HFFc6 (cell line): ENCODE measurements at places on chromosomes 6 and 20.
A peak's percentile ranks its signal among the peaks of the same experiment; 100 is the strongest.

DNA sequence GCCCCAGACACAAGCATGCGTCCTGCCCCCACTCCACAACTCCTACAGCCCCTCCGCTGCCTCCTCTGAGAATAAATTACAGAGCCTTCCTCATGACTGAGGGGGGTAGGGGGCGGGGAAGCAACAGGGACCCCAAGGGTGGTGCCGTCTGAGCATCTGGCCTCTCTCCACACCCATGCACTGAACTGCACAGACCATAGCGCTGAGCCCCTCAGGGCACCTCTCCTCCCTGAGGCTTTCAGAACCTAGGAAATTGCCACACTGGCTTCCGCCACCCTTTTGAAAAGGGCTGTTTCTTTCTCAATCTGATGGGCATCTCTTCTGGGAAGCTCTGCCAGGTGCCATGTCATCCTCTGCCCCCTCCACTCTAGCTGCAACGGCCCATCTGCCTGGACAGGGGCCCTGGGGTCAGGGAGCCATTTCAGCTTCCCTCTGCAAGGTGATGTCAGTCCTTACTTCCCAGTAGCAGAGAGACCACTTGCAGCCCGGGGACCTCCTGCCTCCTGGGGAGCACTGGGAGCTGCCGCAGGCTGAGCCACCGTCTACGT lies 2.5 kb downstream of the CST7 start:
- no peak for DNase-seq

DNA sequence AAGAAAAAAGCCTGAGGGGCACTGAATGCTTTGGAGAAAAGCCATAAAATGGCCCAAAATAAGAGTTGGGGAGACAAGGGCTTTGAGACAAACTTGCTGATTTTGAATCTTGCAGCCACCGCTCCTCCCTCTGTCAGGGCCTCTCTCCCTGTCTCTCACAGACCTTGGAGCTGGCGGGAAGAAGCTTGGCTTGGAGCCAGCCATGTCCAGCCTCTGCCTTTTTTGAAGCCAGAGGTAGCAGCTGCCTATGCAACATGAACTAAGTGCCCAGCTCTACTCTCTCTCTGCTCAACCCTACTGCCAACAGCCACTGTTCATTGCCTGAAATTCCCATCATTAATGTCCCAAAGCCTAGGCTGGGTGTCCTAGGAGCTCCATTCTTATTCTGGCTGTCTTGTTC lies 63.7 kb upstream of the CTNNBL1 start:
- no peak for DNase-seq

DNA sequence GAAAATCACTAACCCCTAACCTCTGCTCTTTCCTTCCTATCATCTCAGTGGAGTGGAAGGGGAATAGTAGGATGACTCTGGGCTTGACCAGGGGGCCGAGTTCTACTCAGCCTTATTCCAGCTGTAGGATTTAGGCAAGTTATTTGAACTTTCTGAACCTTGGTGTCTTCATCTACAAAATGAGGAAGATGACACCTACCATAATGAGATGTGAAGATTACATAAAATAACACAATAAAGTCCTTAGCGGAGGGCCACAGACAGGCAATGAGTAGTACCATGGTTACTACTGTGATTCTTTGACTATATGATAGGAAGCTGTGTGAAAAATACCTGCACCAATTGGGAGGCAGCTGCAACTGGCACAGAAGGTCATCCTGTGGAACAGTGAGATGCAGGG lies 53.6 kb upstream of the PIM1 start:
- DNase-seq: no peak

DNA sequence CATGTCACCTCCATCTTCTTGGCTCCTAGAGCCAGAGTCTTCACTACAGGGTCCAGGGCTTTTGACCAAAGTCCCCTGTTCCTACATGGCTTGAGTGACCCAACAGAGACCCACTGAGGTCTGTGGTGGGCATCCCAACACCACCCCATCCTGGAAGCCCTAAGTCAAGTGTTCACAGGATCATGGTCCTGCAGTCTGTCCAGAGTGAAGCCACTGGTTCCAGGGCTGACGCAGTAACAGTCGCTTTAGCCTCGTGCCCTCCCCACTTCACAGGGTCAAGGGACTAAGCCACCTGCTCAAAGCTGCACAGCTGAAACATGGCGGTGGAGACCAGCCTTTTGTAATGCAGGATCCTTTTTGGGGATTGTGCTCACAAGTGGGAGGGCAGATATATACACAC lies 133.9 kb downstream of the JPH2 start:
- no peak for DNase-seq

GRCh38 chr20:5781798-5782750 lies 31.9 kb downstream of the SHLD1 start:
- no peak for DNase-seq

- no peak for DNase-seq
Measured at GRCh38 chr6:66538551-66539135, 831.6 kb upstream of the EYS start.

GRCh38 chr6:169983651-169984050 lies 232.2 kb downstream of the ERMARD start:
- DNase-seq: no peak

DNA sequence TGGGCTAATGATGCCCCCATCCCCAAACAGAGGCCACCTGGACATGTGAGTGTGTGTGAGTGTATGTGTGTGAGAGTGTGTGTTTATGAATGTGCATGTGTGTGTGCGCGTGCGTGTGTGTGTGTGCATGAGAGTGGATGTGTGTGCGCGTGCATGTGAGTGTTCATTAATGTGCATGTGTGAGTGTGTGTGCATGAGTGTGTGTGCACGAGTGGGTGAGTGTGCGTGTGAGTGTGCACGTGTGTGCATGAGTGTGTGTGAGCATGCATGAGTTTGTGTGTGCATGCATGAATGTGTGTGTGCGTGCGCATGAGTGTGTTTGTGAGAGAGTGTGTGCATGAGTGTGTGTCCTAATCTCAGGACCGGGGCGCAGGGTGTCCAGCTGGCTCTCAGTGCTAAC lies 1.3 kb downstream of the IYD start:
- DNase-seq: no peak

DNA sequence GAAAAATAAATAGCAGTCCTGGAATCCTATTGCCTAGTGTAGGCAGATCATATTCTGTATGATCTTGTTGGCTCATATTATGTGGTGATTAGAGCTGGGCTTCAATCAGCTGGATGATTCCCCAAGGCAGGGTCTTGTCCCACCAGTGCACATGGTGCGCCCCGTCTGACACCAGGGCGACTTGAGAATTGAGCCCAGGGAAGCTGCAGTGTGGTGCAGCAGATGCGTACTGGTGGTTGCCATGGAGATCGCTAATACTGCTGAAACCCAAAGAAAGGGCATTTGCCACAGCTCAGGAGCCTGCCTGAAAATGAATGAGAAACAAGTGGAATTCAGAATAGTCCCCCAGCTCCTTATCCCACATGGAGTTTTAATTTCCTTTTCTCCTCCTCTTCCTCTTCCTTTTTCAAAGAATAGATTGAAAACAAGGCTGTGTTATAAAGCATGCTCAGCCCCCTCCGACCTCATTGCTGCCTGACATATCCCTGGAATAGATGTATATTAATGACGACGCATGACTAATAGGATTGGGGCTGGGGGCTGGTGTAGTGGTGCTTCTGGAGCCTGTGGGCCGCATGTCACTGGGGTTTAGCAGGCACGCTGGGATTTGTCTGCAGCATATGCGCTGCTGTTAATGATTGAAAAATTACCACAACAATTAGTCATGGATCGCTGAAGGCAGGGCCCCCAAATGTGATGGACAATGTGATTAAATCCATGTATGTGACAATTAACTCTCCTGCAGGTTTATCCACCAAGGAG lies 210.5 kb downstream of the FARS2 start:
- DNase-seq: no peak

DNA sequence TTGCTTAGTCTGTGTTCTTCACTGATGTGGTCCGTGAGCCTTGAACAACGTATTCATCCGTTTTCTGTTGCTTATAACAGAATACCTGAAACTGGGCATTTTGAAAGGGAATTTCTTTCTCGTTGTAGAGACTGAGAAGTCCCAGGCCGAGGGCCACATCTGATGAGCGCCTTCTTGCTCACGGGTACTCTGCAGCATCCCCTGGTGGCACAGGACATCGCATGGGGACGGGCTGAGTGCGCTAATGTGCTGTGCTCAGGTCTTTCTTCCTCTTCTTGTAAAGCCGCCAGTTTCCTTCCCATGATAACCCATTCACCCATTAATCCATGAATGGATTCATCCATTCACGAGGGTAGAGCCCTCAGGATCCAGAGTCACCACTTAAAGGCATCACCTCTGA lies 161.0 kb downstream of the NFATC2 start:
- DNase-seq: no peak

- DNase-seq: no peak
Measured at GRCh38 chr20:14622796-14623195, 285.4 kb upstream of the FLRT3 start.

- no peak for DNase-seq
Measured at GRCh38 chr6:111583986-111584385, 21.7 kb downstream of the TRAF3IP2 start.

- no peak for DNase-seq
Measured at GRCh38 chr6:156885562-156885961, 108.4 kb downstream of the ARID1B start.

GRCh38 chr6:3209114-3210023 lies 18.1 kb downstream of the TUBB2B start:
- peak; percentile 97 for DNase-seq

DNA sequence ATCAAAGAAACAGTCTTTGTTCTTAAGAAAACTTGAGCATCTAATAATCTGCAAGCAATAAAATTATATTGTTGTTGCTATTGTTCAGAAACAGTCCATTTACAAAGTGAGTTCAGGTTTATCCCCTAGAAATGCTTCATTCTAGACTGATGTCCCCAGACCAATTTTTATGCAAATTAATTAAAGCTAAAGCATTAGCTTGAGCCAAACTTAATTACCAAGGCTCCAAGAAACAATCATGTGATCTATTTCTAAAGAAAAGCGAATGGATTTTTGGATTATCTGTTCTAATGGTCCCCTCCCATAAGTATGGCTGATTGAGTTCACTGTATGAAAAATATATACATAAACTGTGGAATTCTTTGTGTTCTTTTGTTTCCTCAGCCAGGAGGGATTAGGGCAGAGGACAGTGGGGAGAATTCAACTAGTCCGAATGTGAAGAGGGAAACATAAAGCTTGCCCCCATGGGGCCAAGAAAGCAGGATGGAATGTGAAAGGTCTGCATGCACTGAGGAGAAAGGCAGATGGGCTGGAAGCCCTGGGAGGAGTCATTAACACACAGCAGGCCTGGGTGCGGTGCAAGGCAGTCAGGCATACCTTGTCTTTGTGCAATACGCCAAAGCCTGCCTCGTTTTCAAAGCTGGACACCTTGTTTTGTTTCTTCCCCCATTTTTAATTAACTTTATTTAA lies 597.1 kb downstream of the KIF16B start:
- no peak for DNase-seq

- DNase-seq: no peak
Measured at GRCh38 chr20:20834008-20834407, 121.6 kb upstream of the RALGAPA2 start.

DNA sequence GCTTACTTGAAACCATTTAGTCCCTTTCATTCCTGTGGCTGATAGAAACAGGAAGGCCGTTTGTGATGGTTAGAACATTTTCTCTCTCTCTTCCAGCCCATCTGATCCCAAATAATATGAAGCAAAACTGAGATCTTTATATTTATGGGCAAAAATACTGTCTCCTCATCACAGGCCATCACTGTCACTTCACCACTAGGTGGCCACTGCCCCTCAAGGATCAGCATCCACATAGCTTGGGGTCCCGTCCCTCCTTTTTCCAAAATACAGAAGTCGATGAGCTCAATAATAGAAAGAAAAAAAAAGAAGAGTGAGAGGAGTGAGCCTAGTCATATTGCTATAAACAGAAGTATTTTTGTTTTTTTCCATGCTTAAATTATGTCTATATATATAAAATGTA lies 46.4 kb upstream of the LAMP5 start:
- no peak for DNase-seq

DNA sequence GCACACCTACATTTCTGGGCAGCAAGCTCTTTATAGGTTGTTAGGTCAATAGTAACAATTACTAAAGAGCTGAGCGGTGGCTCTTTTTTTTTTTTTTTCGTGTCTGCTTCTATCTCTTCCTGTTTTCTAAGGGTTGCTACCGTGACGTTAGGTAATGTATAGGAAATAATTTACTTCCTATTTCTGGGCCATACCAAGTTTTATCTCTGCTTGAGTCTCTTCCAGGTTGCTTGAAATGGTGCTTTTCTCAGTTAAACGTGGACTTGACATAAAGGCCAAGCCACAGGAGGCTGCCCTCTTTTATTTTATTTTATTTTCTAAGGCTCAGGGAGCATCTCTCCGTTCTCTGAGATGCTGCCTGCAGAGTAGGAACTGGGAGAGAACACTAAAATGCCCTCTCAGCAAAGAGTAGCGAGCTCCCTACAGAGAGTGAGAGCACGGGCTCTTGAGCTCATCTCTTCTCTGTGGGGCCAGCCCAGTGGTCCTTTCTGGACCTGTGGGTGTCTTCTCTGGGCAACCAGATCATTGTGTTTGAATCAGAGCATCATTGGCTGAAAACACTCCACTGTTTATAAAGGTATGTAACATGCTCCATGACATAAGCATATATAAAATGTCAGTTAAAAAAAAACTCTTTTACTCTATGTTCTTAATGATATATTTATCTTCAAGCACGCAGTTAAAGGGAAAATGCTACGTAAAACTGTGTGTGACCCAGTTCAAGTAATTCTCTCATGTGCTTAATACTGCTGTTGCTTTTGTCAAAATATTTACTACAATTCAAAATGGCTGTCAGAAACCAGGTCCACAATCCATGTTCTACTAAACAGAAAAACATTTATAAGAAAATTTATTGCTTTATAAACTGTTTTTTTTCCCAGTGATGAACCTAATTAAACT lies at the start of gene ZNF831:
Gene ZNF831 (plus strand): TSS at position 191 of the 900 bp plus-strand sequence. CDS start 27,199 bp downstream, outside the sequence.
- no peak for DNase-seq

- DNase-seq: no peak
Measured at GRCh38 chr6:2623295-2623694, 127.4 kb downstream of the MYLK4 start.

- peak; percentile 93 for DNase-seq
Measured at GRCh38 chr6:52929321-52930164, 20.0 kb upstream of the GSTA3 start.

DNA sequence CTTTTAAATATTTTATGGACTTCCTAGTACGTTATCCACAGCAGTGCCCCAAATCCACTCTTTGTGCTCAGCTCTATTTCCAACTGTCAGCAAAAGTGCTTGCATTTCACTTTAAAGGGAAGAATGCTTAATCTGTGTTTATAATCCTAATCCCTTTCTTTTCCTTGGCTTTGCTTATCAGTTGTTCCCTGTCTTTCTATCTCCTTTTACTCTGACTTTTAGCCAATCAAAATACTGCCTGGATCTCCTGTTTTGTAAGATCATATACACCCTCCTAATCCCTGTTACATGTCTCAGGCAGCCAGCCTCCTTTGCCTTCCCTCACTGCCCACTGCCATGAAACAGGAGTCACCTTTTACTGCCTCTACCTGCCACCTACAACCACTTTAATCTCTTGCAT lies 102.9 kb downstream of the AIG1 start:
- no peak for DNase-seq

GRCh38 chr6:166830185-166830890 lies 126.0 kb downstream of the RNASET2 start:
- DNase-seq: no peak

DNA sequence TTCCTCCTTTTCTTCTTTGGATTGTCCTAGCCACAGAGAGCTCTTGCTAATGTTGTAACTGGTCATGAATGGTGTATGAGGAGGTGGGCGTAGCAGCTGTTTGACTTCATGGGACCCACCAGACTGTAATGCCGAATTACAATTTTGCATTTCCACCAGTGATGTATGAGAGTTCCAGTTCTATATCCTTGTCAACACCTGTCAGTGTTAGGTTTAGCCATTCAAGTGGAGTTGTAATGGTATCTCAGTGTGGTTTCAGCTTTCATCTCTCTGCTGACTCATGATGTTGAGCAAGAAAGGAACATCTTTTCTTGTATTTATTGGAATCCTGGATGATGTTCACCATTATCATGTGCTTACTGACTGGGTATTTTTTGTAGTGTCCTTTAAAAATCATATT lies 5.1 kb downstream of the IGF2R start:
- DNase-seq: peak; percentile 79
